ENCODE measurements at places on chromosomes 3 and 15.

DNA sequence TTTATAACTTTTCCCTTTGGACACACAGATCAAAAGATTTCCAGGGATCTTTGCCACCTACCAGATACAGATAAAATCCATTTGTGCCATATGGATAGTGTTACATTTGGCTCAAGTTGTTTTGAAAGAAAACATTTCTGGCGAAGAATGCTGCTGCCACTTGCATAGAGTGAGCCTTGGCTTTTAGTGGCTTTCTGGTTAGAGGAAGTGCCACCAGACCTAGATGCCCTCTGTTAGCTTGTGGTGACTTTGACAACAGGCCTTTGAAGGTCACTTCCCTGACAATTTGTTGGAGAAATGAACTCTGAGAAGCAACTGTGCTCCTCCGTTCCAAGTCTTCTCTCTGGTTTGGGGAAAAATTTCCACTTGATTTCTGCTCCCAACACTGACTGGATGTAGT is 158.0 kb downstream of the CHST2 start:
- no peak for DNase-seq

GRCh38 chr3:69137412-69137811 is 15.0 kb upstream of the LMOD3 start:
- DNase-seq = no peak

DNA sequence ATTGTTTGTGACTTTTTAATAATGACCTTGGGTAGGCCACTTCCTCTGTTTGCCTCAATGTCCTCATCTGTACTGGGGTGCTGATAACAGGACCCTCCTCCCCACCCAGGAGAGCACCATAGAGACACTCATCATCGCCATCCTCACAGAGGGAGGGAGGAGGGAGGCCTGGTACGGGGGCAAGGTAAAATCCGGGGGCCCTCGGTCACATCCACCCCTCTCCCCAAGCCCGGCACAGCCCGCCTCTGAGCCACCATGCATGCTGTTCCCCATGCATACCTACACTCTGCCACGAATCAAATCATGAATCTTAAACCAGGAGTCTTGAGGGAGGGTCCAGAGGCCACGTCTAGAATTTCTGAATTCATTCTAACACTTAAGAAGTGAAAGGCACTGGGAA is 74.9 kb upstream of the IQSEC1 start:
- no peak for DNase-seq

DNA sequence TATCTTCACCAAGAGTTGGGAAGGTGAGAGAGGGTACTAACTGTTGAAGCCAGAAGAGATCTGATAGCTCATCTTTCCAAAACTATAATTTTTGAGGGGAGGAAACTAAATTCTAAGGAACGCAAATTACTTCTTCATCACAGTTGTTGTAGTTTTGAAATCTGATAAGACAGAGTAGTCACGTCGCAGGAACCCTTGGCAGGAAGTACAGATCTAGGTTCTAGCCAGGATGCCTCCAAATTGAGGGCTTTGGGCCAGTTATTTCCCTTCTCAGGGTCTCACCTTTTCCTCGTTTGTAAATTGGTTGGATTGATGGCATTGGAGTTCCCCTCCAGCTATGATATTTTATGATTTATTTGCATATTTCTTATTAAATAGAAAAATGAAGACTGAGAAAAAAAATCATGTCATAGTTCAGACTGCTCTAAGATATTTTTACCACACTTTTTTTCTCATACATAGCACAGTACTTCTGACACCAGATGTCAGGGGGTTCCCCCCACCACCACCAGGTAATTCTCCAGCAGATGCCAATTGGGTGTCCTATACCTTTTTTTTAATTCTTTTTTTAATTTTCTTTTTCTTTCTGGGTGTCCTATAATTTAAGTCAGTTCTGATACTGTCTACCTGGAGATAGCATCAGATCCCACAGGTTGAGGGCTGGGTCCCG is 32.3 kb upstream of the APH1B start:
- no peak for DNase-seq

DNA sequence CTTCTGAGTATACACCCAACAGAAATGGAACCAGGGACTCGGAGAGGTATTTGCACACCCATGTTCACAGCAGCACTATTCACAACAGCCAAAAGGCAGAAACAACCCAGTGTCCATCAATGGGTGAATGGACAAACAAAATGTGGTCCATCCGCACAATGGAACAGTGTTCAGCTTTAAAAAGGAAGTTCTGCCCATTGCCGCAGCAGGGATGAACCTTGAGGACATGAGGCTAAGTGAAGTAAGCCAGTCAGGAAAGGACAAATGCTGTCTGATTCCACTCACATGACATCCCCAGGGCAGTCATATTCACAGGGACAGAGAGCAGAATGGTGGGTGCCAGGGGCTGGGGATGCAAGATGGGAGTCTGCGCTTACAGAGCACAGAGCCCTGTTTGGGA is 7.5 kb downstream of the IQSEC1 start:
- DNase-seq = no peak

DNA sequence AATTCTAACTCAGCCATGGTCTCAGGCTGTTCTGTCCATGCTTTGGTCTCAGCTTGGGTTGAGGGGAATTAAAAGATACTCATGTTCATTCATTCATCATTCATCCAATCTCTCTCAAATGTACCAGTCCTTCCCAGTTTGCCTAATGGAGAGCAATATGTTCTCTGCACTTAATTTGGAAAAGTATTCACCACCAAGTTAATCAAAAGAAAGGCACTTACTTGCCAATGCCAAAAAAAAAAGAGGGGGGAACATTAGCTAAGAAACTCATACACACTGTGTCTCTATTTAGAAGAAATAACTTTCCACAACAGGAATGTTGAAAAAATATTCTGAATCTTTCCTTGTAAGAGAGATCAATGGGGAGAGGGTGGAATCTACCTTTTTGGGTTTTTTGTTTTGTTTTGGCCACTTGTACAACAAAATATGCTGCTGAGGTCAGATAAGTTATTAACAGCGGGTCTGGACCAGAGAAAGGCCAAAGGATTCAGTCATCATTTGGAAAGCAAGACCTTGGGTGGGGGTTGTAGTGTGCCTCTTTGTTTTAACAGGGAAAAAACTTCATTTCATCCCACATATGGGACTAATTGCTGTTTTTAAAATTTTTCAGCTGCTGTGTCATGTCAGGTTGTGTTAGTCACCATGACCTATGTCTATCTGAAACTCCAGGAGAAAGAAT is 152.3 kb downstream of the FBN1 start:
- no peak for DNase-seq

DNA sequence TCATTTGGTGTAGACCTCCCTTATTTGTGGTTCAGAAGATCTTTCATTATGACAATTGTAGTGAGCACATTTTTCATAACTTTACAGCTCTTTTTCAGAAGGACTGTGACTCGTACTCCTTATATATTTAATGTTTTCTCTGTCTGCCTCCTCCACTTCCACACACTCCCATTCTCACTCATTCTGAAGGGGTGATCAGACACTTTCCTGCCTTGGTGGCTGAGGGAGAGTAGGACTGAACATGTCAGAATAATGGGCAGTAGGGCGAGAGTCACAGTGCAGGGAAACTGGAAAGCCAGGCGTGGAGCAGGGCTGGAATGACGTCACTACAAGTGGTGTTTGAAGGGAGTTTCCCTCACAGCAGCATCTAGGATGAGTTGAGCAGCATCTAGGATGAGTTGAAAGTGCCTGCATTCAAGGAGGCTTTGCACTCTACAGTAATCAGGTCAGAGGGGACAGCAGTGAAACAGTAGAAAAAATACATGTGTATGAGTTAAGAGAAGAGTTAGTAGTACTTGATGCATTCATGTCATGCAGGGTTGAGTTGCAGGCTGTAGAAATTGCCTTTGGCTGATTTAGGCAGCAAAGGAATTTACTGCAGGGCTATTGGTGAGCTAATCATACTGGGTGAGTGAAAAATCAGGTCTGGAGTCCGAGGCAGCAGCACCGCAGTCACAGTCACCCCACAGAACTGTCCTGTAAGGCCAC is 36.3 kb upstream of the FBXL22 start:
- DNase-seq = no peak

GRCh38 chr3:14764331-14765059 is 54.3 kb upstream of the FGD5 start:
- DNase-seq = no peak

DNA sequence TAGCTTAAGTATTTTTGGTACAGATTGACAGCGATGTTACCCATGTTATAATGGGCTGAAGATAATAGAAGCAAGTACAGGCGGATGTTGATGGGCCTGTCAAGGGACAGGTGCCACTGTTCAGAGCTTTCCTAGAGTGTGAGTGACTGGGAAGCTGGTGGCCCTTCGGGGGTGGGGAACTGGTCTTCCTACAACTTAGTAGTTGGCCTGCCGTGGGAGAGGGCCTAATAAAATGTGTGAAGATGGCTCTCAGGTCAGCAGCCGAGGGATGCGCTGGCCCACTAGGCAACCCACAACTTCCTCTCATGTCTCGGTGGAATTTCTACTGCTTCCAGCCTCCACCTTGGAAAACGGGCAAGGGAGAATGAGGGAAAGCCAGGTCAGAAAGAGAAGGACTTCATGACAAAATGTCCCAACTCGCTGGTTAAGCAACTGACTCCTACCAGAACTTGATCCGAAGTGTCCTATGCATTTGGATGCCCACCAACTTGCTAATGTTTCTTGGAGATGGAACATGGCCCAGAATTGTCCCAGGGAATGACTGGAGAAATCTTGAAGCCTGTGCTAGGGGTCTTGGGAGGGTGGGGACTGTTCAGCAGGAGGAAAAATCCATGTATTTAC is 1.4 kb downstream of the GYG1 start:
- no peak for DNase-seq

DNA sequence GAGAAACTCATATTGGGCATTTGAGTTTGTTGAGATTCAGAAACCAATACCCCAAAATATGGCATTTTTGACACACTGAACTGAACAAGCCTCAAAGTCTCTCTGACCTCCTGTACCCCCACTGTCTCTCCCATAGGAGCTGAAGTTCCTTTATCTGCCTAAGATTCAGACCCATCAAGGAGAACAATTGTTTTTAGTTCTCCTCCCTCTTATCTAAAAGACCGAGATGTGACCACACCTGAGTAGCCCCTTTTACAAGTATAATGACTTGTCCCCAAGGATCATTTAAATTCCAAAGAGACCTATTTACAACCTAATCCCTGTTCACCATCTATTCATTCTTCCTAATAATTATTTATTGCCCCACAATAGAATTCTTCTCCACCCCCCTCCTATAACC is 122.1 kb upstream of the PLAAT1 start:
- DNase-seq = no peak

GRCh38 chr15:96672629-96673028 is 342.1 kb downstream of the NR2F2 start:
- DNase-seq = no peak

- no peak for DNase-seq
Observed at GRCh38 chr3:157157836-157158235, 2.1 kb downstream of the CCNL1 start.

DNA sequence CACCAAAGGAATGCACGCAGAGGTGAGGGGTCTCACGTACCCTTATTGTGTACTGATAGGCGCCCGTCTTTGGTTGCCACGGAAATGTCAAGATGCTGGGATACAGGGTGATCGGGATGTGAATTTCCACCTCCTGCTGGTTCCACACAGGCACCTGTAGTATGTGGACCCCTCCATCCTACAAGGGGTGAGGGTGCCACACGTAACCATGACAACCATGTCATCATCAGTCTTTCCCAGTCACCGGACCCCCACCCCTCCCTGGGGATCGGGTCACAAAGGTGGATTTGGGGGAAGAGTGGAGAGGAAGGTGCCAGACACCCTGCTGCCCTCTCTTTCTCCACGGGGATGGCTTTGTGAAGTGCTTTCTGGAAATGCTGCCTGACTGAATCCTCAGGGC is 44.7 kb downstream of the NUP210 start:
- DNase-seq = no peak

GRCh38 chr3:73855813-73856212 is 231.1 kb upstream of the PDZRN3 start:
- no peak for DNase-seq

- DNase-seq = no peak
Observed at GRCh38 chr3:110957247-110958025, 114.2 kb upstream of the NECTIN3 start.

GRCh38 chr3:195194559-195195206 is 76.3 kb downstream of the XXYLT1 start:
- DNase-seq = no peak
